ENCODE measurements at places on chromosomes 2 and 18.
A peak's percentile ranks its signal among the peaks of the same experiment; 100 is the strongest.

DNA sequence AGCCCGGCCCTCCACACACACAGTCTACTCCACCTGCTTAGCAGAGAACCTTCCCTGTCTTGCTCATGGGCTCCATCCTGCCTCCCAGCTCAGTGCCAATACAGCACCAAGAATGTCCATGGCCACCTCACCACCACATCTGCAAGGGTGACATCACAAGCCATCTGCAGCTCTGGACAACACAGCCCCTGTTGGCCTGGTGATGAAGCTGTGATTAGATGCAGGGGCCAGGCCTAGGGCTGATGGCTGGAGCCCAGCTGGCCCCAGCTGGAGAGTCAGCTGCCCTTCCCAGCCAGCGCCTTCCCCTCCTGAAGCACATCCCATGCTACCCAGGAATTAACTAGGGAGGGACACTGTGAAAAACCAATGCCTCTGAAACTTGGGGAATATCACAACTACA lies 91.1 kb downstream of the TTC32 start:
- DNase-seq, result no peak

GRCh38 chr2:134738141-134738870 lies 19.5 kb upstream of the TMEM163 start:
- no peak for DNase-seq

DNA sequence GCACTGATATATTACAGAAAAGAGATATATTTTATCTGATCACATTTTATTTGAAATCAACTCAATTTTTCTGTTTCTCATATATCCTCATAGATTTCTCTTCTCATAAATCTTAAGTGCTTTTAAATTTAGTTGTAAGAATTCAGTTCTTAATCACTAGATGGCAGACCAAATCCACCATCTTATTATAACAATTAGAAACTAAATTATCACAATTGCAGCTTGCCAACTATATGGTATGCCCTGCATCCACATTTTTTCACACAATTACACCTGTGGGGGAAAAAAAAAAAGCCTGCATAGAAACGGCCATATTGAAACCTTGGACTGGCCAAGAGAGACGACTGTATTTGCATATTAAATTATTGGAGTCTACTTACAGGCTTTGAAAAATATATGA lies 64.4 kb downstream of the COL5A2 start:
- no peak for DNase-seq

DNA sequence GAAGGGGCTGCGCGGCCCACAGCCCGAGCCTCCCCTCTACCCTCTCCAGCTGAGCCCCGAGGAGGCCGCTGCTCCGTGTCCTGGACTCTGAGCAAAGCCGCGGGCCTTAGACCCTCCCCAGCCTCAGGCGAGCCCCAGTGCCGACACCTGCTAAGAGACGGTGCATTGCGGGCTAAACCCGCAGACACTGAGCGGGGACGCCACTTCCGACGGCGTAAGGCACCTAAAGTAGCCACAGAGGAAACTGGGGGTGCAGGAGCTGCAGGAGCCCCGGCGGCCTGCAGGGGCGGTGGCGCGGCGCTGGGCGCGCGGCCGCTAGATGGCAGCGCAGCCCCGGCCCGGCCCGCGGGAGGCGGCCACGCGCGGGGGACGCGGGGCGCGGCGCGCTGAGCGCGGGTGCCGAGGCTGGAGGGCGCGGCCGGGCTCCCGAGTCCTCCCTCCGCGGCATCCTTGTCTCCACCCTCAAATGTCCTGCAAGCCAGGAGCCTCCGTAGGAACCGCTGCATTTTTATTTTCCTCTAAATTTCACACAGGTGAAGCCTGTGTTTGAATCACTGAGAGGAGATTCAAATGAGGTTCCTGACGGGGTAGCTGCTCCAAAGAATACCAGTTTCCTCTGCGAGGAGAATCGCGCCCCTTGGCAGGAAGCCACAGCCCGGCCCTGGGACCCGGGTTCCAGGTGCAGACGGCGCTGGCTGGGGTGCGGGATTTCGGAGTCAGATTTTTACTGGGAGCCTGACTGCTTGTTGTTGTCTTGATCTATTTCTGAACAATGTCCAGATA lies 650.5 kb downstream of the GALR1 start:
- DNase-seq, result peak; percentile 51
